Activated CD4-positive, alpha-beta T cell treated with anti-CD3 and anti-CD28 coated beads, Interleukin-2, amount 50 U/mL, for 4 hours (primary cell): ENCODE measurements at places on chromosomes 16 and 17.

GRCh38 chr17:47682138-47682537 is 11.8 kb upstream of the TBKBP1 start:
- no peak for DNase-seq

GRCh38 chr17:50487213-50488096 is 8.8 kb downstream of the RSAD1 start:
- DNase-seq = no peak

DNA sequence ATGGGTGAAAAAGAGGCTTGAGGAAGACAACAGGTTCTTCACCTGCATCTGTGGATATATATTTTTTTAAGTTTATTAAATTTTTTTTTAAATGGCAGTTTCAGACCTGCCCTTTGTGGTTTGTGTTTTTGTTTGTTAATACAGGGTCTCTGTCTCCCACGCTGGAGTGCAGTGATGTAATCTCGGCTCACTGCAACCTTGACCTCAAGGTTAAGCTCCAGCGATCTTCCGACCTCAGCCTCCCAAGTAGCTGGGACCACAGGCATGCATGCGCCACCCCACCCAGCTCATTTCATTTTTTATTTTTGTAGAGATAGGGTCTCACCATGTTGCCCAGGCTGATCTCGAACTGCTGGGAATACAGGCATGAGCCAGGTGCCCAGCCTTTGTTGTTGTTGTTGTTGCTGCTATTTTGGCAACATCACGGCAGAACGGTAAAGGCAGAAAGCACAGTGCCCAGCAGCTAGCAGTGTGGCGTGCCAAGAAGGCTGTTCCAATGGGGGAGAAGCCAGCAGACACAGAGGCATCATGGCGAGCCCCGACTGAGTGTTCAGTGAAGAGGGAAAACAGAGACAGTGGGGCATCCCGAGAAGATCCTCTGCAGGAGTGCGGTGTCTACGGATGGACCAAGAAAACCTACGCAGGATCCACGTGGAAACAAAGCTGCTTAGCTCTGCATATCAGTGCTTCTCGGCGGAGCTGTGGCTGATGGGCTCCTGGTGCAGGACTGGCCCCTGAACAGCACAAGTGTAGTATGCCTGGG is 19.6 kb downstream of the TMC6 start:
- no peak for DNase-seq

DNA sequence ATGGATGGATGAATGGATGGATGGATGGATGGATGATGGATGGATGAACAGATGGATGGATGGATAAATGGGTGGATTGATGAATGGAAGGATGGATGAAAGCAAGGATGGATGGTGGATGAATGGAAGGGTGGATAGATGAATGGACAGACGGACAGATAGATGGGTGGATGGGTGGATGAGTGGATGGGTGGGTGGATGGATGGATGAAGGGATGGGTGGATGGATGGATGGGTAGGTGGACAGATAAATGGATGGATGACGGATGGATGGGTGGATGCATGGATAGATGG is 14.9 kb downstream of the SRL start:
- DNase-seq = no peak

DNA sequence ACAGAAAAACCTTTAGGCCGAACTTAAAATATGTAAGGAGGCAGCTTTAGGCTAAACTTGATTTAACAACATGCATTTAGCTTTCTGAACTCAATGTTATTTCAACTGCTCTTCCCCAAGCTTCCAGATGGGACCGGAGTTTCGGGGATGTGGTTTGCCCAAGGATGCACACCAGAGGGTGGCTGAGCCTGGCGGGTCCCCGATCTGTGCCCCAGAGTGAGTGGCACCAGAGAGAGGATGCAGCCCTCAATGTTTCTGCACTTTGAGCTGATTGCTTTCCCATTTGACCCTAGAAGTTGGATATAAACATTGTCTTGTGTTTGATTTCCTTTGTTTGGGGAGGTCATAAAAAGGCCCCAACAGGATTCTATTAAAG is 348.0 kb upstream of the TNRC6C start:
- no peak for DNase-seq

DNA sequence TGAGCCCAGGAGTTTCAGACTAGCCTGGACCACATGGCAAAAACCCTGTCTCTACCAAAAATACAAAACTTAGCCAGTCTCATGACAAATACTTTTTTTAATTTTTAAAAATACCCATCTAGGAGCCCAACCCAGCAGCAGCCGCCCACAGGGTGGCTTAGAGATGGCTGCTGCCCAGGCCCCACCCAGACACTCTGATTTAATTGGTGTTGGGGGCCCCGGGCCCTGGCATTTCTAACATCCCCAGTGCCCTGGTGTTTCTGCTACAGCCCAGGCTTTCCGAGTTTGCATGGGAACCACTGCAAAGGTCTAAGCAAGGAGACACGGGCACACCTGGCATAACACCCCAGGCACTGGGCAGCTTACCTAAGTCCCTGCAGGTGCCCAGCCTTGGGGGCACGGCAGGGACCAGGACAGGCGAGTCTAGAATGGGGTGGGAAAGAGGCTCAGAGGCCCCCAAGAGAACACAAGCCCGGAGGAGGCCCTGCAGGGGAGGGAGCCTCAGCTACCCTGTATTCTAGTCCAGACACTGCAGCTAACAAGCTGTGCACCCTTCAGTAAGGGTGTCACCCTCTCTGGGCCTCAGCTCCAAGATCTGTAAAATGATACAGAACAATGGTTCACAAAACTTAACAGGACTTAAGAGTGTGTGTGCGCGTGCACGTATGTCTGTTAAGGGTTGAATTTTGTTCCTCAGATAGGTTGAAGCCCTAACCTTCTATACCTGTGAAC is 48.8 kb downstream of the RMI2 start:
- no peak for DNase-seq

GRCh38 chr16:53841884-53842283 is 137.9 kb downstream of the FTO start:
- no peak for DNase-seq

GRCh38 chr17:76865174-76865573 is 3.0 kb upstream of the MGAT5B start:
- DNase-seq = no peak

DNA sequence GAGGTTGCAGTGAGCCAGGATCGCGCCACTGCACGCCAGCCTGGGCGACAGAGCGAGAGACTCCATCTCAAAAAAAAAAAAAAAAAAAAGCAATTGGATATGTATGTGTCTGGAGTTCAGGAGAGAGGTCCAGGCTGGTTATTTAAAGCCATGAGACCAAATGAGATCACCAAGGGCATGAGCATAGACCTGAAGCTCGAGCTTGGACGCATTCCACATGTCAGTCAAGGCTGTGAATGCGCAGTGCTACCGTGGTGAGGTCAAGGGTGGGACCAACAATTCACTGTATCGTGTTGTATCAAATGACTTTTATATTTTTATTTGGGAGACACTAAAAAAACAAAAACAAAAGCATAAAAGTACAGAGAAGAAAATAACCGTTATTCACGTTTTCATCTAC is 29.1 kb upstream of the SPNS2 start:
- no peak for DNase-seq

DNA sequence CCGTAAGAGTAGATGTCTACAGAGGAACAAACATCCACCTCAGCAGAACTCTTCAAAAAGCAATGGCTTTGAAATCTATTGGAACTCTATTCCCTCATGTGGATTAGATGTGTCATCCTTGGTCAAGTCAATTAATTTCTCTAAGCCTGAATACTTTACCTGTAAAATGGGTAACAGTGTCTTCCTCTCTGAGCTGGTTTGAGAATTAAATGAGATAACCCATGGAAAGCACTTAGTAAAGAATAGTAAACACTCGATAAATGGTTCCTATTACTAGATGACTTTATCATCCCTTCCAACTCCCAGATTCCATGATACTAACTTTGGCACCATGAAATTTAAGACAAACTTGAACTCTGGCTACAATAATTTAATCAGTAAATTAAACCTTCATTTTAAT is 89.1 kb downstream of the SKAP1 start:
- DNase-seq = no peak

GRCh38 chr17:13518261-13519000 is 83.3 kb downstream of the HS3ST3A1 start:
- no peak for DNase-seq

GRCh38 chr16:23859713-23860269 is 24.0 kb downstream of the PRKCB start:
- DNase-seq = no peak

GRCh38 chr17:1183171-1183873 is 3.5 kb upstream of the ABR start:
- no peak for DNase-seq

DNA sequence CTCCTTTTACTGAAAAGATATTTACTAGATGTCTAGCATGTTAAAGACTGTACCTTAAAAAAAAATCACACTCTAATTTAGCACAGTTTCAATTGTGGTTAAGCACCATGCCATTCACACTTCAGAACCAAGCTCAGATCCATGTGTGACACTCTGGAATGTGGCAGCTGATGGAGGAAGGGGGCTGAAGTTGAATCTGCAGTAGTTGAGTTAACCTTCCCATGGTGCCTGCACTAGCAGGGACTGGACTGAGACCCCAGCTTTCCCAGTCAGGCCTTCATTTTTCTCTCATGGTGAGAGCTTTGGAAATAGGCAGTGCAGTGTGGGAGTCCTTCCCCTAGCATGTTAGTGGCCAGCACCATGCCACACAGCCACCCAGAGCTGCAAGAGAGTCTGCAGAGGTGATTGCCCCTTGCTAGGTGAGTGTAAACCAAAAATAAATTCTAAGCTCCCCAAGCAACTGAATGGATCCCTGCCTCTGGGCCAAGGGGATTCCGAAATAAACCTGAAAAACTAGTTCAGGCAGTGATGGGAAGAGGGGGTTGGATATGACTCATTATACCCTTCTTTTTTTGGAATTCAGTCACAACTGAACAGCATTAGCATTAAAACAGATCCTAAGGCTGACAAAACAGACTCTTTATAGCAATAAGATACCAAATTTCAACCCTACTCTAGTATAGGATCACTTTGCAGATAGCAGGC is 208.5 kb downstream of the WWOX start:
- no peak for DNase-seq

- DNase-seq = no peak
Measured at GRCh38 chr16:58264007-58264406, 30.8 kb downstream of the PRSS54 start.

GRCh38 chr17:43871946-43872690 is 25.1 kb downstream of the CD300LG start:
- no peak for DNase-seq

- peak; percentile 17 for DNase-seq
Measured at GRCh38 chr17:28925912-28926365, 23.1 kb upstream of the DHRS13 start.

DNA sequence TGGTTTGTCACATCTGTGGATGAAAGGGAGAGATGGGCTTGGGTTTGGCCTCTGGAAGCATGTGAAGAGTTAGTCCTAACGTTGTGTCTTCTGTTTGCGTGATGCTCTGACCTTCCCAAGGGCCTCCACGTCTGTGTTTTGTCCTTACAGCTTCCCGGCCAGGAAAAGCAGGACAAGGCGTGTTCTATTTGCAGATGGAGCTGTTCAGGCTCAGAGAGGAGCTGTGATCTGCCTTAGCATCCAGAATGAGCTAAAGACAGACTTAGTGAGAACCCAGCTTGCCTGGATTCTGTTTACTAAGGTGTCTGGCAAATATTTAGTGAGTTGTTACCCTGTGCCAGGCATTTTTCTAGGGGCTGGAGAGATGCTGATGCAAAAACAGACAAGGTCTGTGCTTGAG is 282.1 kb downstream of the CBLN1 start:
- no peak for DNase-seq

GRCh38 chr17:394718-395095 is 42.1 kb upstream of the RPH3AL start:
- no peak for DNase-seq

DNA sequence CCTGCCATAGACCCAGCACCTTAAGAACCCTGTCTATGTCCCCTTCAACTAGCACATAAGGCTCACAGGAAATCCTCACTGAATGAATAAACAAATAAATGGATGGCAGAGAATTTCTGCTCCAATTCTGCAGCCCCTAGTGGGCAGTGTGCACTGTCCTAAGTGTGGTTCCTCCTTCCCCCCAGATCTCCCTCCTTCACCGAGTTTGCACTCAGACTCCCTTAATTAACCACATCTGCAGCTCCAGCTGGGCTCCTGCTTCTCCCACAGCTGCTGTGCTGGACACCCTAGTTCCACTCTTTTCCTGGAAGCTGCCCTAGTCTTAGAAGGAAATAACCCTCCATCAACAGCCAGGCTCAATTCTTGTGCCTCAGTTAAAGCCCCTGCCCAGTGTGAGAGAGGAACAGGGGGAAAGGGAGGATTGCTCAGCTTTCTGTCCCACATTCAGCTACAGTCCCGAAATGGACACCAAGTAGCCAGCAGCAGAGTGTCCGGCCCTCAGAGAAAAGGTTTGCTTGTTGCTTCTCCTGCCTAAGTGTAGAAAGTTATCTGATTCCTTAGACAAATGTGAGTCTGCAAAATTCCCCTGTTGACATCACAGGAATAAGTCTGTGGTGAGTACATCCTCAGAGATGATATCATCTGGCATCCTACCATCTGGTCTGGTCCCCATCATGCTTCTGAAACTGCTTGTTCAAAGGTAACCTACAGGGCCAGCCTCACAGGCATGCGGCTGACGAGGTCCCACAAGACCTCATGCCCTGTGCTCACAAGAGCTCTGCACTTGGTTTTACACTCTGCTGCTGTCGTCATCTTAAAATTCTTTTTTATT is 12.3 kb downstream of the LRRC3C start:
- DNase-seq = no peak

DNA sequence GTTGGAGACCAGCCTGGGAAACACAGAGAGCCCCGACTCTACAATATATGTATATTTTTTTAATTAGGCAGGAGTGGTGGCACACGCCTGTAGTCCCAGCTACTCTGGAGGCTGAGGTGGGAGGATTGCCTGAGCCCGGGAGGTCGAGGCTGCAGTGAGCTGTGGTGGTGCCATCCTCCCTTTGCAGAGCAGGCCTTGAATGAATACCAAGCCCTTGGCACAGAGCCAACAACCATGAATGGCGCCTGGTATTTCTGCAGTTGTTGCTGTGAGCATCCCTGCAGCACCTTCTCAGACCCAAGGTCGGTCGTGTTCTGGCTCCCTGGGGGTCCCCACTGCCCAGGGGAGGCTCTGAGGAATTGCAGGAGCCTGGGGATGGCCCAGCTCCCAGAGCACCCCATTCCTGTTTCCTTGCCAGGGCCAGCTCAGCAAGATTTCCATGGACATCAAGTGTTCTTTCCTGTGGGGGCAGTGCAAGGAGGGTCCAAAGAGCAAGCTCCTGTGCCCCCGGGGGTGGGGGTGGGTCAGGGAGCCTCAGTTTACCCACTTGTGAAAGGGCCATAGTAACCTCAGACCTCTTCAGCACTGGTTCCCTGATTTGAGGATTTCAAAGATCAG is 25.6 kb upstream of the RMI2 start:
- no peak for DNase-seq

- DNase-seq = no peak
Measured at GRCh38 chr17:57707892-57708291, 37.2 kb downstream of the CCDC182 start.

- DNase-seq = no peak
Measured at GRCh38 chr17:80025140-80025539, 10.5 kb downstream of the TBC1D16 start.
